ENCODE measurements at places on chromosomes 2 and 18.

- DNase-seq: no peak
Observed at GRCh38 chr2:60882971-60883753, 1.8 kb downstream of the REL start.

- no peak for DNase-seq
Observed at GRCh38 chr2:128485761-128486639, 167.3 kb upstream of the HS6ST1 start.

- no peak for DNase-seq
Observed at GRCh38 chr2:37198681-37199065, 2.4 kb downstream of the CEBPZOS start.

- no peak for DNase-seq
Observed at GRCh38 chr2:43070030-43070429, 156.4 kb downstream of the ZFP36L2 start.

DNA sequence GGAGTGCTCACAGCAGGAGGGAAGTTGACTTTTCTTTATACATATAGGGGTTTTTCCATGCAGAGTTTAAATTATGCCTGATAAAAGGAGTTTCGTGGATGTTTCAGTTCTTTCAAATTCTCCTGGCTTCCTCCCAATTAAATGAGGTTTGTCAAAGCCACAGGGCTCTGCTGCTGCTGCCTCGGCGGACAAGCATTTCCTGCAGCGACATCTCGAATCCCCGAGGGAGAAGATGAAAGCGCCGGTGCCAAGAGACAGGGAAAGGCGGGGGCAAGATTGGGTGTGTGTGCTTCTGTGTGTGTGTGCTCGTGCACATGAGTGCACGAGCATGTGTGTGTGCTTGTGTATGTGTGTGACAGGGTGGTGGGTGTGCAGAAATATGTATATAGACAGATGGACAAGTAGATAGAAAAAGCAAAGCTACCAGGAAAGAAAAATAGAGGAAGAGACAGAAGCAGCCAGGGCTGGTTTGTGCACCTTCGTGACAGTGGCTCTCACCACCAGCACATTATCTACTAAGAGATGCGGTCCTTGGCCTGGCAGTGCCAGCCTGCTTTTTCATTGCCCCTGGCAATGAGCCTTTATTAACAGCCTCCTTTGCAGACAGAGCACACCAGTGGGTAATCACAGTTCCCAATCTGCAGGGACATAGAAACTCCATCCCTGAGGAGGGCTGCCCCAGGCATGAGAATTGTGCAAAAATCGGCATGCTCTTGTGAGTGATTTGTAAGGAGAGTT is 76.2 kb downstream of the CDK15 start:
- DNase-seq: no peak

GRCh38 chr2:45172760-45173392 is 163.6 kb upstream of the SIX2 start:
- no peak for DNase-seq

DNA sequence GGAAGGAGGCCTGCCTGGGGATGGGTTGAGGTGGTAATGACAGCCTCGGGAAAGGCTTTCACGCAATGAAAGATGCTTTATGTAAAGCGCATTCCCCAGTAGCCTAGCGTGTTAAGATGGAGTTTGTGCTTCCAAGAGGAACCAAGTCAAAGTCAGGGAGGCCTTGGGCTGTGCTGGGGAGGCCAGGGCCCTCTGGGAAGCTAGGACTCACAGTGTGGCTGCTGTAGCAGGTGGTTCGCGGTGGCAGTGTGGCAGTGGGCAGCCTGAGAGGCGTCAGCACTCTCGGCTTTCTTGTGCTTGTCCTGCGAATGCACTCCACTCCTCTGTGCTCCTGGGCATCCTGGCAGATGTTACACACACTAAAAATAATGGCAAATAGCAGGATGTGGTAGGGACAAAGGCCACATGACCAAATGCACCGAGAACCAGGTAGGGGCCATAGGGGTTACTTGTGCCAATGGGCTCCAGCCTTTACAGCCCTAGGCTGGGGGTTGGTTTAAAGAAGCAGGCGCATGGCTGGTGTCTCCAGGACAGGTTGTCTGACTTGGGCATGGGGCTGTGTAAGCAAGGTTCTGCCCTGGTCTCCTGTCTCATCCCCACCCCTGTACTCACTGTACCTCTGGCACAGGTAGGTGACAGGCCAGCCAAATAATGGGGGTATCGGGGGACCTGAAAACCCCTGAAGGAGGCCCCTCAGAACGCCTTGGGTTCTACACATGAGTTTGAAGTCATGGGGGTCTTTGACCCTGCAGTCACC is 154.4 kb upstream of the TWIST2 start:
- no peak for DNase-seq

DNA sequence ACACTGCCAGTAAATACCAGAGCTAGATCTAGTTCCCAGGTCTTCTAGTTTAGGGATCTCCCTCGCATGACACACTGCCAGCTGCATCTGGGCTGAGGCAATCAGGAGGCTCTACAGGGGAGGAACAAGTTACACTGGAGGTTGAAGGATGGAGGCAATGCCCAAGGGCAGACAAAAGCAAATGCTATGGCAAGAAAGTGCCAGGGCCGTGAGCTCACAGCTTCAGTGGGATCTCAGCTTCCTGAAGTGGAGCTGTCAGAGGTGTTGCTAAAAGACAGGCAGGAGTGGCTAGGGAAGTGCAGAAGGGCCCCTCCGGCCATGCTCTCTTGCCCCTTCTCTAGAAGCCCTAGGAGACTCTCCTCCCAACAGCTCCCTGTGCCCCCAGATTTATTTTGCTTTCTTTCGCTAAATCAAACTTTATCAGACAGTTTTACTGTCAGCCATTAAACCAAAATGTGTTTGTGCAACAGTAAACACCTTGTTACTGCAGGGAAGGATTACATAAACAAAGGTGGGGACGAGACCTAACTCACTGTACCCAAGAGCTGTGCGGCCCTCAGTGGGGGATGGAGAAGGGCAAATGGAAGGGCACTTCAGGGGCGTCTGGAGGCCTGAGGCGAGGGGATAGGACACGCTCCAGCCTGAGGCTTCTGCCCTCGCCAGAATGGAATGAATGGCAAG is 39.4 kb upstream of the PKDCC start:
- no peak for DNase-seq

DNA sequence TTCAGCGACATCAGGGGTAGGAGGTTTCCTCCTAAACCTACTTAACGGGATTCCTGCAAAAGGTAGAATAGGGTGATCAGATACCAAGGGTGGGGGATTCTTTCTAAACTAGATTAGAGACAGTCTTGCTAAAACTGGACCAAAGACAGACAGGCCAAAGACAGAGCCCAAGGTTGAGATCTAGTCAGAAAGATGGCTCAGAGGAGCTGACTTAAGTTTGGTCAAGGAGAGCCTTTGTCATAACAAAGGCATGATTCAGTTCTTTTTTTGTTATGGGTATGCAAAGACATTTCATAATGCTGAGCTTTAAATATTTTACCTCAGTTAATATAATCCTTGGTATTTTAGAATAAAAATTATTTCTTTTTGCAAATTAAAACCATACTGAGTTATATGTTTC is 17.8 kb upstream of the GPR75 start:
- no peak for DNase-seq

DNA sequence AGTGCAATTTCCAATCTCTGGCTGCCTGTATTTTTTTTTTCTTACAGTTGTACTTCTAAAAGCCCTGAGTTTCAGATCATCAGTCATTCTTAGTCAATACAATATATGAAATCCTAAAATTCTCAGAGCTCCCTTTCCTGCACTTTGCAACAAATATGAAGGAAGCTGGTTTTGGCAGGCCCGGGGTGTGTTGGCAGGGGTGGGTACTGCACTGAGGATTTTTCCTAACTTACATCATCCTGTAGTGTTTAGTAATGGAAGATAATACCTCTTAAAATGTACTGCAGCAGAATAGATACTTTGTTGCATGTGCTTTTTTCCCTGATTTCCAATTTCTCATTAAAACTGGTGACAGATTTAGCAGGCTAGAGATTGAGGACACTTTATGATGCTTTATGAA is 374.6 kb downstream of the PTH2R start:
- DNase-seq: no peak

DNA sequence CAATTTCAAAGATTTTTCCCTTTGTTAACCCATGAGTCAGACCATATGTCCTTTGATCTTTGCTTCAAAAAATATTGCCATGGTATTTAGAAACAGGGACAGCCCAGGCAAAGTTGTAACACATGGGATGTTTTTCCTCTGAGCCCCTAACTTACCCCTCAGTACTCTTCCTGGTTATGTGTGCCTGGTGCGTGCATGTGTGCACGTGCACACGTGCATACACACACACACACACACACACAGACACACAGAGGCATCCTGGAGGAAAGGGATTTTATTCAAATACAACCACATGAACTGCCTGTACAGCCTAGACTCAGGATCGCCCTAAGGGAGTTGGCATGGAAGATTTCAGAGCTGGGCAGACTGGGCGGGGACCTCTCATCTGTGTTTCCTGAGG is 5.1 kb downstream of the AFF3 start:
- DNase-seq: no peak

DNA sequence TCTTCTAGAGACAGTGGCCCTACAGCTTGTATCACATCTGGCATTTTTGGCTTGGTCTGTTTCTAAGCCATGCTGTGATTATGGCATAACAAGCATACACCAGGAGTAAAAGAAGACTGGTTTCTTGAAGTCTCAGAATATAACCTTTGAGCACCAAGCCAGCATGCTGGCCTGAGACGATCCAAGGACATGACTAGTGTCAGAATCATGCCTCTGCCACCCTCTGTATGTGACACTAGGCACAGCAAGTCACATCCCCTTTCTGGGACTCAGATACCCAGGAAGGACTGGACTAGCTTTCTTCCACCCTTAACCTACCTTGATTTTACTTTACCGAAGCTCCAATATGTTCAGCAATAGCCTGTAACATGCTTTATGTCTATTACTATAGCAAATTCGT is 345.5 kb downstream of the SETBP1 start:
- no peak for DNase-seq

DNA sequence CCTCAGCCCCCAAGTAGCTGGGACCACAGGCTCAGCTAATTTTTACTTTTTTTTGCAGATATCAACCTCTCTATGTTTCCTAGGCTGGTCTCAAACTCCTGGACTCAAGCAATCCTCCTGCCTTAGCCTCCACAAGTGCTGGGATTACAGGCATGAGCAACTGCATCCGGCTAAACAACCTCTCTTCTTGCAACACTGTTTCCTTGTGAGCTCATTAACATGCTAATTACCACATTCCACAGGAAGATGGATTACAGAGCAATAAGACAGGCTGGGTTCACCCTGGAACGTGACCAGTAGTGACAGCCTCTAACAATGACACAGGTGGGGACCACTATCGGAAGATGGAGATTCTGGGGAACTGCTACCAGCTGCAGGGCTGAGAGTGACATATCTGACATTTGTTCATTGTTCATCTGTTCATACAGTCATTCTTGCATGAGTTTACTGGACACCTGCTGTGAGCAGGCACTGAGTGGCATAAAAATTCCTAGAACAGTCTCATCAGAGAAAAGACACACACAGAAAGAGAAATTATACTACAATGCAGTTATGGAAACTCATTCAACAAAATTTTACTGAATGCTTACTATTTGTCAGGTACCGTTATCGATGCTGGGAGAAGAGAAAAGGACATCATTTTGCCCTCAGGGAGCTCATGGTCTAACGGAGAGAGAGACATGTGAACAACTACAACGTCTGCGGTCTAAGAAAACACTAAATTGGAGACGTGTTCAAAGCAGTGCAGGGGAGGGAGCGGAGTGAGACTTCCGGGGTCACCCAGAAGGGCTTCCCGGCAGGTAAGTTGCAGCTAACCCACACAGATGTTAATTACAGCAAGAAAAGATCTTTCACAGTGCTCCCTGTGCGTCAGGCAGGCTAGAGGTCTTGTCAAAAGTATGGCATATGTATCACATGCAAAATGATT is 37.6 kb downstream of the PROC start:
- no peak for DNase-seq

- no peak for DNase-seq
Observed at GRCh38 chr18:37309059-37309458, 256.5 kb downstream of the CELF4 start.

- no peak for DNase-seq
Observed at GRCh38 chr2:217970206-217970605, 32.6 kb downstream of the TNS1 start.

GRCh38 chr2:173571887-173572680 is 217.4 kb downstream of the CDCA7 start:
- no peak for DNase-seq

- no peak for DNase-seq
Observed at GRCh38 chr2:69300650-69301049, 86.4 kb downstream of the GFPT1 start.

GRCh38 chr2:128389388-128390086 is 70.9 kb upstream of the HS6ST1 start:
- DNase-seq: no peak

- no peak for DNase-seq
Observed at GRCh38 chr2:216851486-216852090, 8.3 kb downstream of the TNP1 start.

GRCh38 chr2:8841932-8842331 is 4.5 kb upstream of the KIDINS220 start:
- no peak for DNase-seq

DNA sequence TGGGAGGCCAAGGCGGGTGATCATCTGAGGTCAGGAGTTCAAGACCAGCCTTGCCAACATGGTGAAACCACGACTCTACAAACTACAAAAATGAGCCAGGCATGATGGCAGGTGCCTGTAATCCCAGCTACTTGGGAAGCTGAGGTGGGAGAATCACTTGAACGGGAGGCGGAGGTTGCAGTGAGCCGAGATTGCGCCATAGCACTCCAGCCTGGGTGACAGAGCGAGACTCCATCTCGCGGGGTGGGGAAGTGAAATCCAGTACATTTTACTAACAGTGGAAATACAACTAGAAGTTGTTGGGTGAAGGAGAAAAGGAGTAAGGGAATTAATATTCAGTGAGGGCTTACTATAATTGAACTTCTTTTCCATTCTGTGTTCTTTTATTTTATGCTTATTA is 13.2 kb upstream of the ENOSF1 start:
- no peak for DNase-seq

- no peak for DNase-seq
Observed at GRCh38 chr2:72949045-72949444, 31.7 kb downstream of the EMX1 start.

- DNase-seq: no peak
Observed at GRCh38 chr2:27021253-27022049, 11.3 kb upstream of the TMEM214 start.

- no peak for DNase-seq
Observed at GRCh38 chr2:147989809-147990403, 30.6 kb downstream of the ORC4 start.

DNA sequence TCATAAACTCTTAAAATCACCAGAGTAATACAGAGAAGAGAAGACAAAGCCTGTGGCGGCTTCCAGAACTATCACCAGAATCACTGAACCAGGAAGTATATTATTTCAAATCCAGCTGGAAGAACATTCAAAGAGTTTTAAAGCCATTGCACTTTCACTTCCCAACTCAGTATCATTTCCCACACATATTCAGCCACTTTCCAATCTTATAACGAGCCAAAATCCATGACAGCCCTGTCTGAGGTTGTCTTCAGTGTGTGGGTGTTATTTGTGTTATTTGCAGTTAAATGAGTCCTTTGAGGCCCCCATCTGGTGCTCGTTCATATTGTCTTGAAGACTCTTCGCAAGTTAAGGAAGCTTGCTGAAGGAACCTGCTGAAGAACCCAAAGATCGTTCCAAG is 559.9 kb downstream of the TSN start:
- DNase-seq: no peak

GRCh38 chr2:63855418-63856302 is 14.0 kb downstream of the UGP2 start:
- DNase-seq: no peak

GRCh38 chr2:23200068-23200786 is 184.8 kb upstream of the KLHL29 start:
- no peak for DNase-seq

- DNase-seq: no peak
Observed at GRCh38 chr18:10194592-10194991, 259.8 kb upstream of the APCDD1 start.

- no peak for DNase-seq
Observed at GRCh38 chr18:44723411-44723810, 42.7 kb downstream of the SETBP1 start.
